ENCODE measurements at places on chromosomes 3 and 15.

- DNase-seq, result no peak
Measured at GRCh38 chr3:127220497-127220896, 27.6 kb downstream of the PRR23E start.

DNA sequence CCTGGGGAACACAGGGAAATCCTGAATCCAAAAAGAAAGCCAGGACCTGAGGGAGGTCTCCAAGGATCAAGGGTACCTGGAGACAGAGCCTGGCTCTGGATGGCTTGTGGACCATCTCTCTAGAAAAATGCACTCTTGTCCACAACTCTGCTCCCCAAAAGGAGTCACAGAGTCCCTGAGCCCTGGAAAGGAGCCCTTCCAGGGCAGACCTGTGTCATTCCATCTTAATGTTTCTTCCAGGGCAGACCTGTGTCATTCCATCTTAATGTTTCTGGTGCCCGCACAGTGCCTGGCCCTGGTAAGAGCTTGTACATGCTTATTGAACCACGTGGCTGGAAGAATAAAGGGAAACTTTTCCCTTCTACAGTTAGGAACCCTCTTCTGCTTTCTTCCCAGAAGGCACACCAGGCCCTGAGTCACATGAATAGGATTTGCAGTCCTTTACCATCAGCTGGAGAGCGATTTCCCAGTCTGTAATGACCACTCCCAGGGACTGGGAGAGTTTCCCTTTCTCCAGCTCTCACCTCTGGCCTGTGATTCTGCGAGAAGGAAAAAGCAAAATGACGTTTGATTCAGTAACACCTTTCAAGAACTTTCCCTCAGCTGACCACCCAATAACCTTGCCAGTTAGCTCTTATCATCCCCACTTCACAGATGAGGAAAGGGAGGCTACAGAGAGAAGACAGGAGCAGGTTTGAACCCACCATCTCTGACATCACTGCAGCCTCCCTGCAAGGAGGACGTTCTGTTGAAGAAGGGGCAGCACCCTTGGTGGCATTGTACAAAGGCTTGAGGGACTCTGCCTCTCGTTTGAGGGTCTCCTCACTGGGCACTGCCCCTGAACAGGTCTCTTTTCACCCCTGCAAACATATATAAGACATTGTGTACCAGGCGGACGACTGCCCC, 35.8 kb upstream of the SLCO2A1 start:
- no peak for DNase-seq

DNA sequence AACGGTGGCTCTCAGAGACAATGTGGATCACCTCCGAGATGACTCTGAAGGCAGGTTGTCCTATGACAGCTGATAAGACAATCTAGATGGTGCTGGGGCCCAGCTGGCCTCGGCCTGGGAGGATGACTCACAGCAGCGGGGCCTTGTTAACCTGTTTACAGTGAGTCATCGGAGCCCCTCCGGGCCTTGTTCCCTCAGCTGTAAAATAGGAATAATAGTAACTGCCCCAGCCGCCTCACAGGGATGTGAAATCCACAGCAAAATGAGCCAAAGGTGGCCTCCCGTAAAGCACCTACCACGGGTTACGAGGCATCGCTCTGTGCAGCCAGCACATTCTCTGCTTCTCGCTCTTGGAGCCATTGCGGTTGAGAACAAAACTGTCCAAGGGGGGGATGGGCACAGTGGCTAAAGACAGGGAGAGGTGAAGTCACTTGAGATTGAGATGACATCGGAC, 88.6 kb upstream of the RASGRF1 start:
- DNase-seq, result no peak

GRCh38 chr3:179977356-179977755, 59.4 kb downstream of the PEX5L start:
- no peak for DNase-seq

- no peak for DNase-seq
Measured at GRCh38 chr3:16092923-16093322, 81.6 kb upstream of the GALNT15 start.

GRCh38 chr3:157159037-157159761, 748 bp downstream of the CCNL1 start:
- DNase-seq, result peak; percentile 68

DNA sequence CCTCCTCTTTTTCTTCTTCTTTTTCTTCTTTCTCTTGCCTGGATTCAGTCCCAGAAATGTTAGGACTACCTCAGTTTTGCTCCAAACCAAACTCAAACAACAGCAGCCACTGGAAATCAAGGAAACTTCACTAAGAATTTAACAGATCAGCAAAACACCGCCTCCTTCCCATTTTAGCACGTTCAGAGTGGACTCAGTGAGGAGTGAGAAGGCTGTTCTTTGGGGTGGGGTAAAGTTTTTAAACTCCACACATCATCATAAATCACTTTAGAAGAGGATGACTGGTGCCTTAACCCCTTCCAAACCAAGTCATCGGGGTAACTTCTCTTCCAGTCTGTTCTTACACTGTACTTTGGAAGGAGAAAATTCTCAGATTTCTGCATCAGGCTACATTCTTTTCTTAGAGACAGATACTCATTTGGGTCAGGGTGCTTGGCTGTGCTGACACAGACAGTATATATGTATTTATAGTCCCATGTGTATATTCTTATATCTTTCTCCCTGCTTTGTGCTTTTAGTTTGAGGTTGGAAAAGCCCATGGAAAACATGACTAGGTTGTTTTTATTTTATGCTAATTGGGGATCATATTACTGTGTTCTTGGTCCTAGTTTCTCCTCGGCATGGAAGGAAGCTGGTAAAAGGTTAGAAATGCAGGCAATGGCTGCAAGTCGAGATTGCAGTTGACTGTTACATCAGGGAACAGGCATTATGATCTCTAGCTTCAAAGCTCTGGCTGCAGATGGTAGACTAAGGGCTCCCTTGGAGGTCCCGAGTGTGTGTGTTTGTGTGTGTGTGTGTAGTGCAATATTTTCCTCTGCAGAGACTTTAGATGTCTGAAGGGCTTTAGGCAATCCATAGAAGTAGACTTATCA, at the start of gene CCDC80:
TSS of gene CCDC80 (minus strand) at position 214 of the 872 bp plus-strand sequence. CDS start 1,238 bp downstream, outside the sequence.
- DNase-seq, result no peak

DNA sequence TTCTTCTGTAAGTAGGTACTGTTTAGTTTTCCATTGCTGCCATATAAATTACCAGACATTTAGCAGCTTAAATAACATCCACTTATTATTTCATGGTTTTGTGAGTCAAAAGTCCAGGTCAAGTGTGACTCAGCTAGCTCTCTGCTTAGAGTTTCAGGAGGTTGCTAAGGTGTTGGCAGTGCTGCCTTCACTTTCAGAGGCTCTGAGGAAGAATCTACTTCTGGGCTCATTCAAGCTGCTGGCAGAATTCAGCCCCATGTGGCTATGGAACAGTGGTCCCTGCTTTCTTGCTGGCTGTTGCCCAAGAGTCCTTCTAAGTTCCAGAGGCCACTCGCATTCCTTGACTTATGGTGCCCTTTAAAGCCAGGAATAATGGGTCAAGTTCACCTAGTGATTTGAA, 4.5 kb downstream of the CFAP44 start:
- no peak for DNase-seq

DNA sequence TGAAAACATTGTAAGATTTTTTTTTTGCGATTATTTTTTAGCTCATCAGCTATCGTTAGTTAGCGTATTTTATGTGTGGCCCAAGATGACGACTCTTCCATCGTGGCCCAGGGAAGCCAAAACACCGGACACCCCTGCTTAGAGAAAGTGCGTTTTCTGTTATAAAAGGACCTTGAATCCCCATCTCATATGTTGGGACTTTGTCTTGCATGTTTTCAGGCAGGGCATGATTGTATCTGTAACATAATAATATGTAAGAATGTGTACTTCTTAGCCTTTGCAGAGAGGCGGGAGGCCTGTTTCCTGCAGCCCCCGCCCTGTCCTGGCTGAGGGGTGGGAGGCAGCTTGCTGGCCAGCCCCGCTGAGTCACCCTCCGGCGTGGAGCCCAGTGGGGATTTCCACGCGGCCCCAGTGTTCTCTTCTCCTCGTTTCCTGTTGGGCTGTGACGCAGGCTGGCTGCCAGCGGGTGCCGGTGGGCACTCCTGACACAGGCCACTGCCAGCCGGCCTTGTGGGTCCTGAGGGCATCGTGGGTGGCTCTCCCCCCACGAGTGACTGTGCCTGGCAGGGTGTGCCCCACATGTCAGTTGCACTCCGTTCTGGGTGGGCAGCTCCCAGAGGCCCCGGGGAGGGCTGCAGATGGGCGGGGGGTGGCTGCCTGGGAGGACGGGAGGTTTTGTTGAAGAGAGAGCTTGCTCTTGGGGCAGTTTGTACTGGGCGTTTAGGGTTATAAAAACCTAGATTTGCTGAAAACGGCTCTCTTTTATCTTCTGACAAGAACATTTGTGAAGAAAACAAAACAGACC, 55.6 kb downstream of the SMAD3 start:
- DNase-seq, result peak; percentile 71

DNA sequence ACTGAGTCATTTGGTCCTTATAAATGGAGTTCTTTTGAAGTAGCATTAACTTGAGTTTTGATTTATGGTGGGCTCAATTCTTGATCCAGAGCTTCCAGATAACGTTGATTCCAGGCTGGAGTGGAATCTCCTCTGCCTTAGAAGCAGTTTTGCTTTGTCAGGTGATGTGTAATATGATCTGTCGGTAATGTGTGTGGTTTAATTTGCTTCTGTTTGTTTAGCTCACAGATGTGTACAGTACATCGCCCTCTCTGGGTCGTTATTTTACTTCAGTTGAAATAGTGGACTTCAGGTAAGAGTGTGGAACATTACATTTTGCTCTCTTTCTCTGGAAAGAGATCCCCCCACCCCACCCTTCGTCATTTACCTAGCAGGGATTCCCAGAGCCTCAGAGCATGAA, 23.1 kb downstream of the C3orf52 start:
- no peak for DNase-seq

GRCh38 chr3:117047951-117048705, 338.5 kb downstream of the TUSC7 start:
- no peak for DNase-seq

DNA sequence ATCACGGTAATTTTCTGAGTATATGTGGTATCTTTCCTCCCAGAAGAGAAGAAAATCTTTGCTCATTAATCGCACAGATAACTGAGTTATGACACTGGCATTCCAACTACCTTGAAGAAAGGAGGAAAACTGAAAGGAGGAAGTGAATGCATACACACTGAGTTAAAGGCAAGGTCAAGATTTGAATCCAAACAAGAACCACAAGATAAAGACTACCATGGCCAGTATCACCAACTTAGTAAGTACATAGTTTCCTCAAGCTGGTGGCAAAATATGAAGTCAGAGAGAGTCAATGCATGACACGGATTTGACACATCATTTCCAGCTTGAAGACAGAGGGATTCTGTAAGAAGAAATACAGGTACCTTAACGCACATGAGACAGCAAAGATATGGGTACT, 287.5 kb downstream of the ULK4 start:
- no peak for DNase-seq

DNA sequence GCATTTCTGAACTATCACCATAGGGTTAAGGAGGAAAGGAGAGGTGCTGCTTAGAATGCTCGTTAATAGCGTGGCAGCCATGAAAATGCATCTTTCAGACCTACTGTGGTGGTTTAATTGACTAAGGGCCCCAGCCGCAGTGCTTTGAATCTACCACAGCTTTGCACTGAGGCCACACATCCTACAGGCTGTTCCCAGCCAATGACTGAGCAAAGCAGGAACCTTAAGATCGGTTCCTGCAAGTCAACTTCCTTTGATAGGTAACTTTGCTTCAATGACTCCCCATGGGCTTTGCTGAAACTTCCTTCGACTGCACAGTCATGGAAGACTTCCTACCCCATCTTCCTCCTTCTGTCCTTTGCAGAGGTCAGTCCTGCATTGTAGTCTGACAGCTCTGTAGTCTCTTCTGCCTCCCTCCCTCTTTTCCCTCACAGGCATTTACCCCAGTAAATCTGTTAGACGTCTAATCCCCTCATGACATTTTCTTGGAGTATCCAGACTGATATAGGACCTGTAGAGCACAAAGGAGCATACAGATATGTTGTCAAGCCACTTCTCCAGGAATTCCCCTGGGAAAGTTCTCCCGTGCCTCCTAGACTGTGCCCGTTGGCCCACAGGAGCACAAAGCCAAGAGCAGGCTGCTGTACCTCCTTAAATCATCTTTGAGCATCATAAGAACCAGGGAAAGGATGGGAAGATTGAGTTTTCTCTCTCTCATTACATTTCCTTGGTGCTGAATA, 2.6 kb upstream of the BCL2A1 start:
- no peak for DNase-seq

DNA sequence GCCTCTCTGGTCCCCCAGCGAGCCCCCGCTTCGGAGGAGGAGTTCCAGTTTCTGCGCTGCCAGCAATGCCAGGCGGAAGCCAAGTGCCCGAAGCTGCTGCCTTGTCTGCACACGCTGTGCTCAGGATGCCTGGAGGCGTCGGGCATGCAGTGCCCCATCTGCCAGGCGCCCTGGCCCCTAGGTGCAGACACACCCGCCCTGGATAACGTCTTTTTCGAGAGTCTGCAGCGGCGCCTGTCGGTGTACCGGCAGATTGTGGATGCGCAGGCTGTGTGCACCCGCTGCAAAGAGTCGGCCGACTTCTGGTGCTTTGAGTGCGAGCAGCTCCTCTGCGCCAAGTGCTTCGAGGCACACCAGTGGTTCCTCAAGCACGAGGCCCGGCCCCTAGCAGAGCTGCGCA, 3.5 kb downstream of the PML start:
- no peak for DNase-seq

- DNase-seq, result no peak
Measured at GRCh38 chr3:56857178-56857577, 55.4 kb upstream of the ARHGEF3 start.

DNA sequence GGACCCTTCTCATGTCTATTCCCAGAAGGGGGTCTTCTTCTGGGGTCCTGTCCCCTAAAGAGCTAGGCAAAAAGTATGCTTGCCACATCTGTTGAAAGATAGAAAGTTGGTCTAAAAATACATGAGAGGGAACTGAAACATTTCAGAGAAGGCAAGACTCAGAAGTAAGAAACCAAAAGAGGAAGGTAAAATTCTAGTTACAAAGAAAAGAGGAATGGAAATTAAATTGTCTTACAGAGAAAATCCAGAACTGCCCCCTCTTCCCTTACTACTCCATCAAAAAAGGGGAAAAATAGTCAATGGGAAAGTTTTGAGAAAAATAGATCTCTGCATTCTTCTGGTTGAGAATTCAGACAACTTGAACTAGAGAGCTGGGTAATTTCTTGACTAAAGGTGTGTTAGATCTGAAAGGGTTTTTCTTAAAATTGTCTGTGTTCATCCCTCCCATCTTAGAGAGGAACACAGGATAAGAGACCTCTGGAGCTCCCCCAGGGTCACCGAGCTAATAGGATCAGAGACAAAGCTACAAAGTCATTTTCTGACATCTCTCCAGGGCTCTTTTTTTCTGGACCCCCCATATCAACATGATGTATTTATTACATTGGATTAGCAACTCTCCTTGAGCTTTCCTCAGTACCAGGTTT, 32.3 kb upstream of the CCR2 start:
- DNase-seq, result no peak
